ENCODE measurements at places on chromosomes 7 and 10.

- no peaks in the 10 kb centered on the region for H3K4me1 ChIP-seq
- no peaks in the 10 kb centered on the region for H3K36me3 ChIP-seq
- no peaks in the 10 kb centered on the region for H3K27me3 ChIP-seq
- no peak for DNase-seq
- no peak overlapping the region for H3K27ac ChIP-seq
Measured at GRCh38 chr10:74814797-74815196, 11.6 kb upstream of the KAT6B start.

GRCh38 chr7:38462819-38463218, 168.4 kb downstream of the AMPH start:
- H3K27me3 ChIP-seq, result no peaks in the 10 kb centered on the region
- no peaks in the 10 kb centered on the region for H3K4me1 ChIP-seq
- H3K27ac ChIP-seq, result no peak overlapping the region
- H3K36me3 ChIP-seq, result no peaks in the 10 kb centered on the region

DNA sequence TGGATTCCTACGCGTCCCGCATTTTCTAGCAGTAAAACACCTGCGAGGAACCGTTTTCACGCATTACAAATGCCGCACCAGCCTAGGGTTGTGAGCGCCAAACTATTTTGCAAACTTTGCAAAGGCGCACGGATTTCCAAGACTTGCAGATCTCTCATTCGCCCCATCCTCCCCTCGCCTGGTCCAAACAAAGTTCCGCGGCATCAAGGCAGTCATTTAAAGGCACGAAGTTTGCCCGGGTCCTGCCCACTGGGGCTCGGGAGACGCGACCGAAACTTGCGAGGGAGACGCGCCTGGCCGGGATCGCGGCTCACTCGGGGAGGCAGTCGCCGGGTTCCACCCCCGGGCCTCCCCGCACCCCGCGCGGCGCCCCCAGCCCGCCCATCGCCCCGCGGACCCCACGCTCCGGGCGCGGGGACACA, 613 bp downstream of the USP6NL start:
- H3K4me1 ChIP-seq, result peaks cover 7% of the 10 kb centered on the region
- H3K36me3 ChIP-seq, result no peaks in the 10 kb centered on the region
- peak overlapping the region; percentile 68 for H3K27ac ChIP-seq
- DNase-seq, result peak; percentile 62
- H3K4me3 ChIP-seq, result peak overlapping the region; percentile 91

DNA sequence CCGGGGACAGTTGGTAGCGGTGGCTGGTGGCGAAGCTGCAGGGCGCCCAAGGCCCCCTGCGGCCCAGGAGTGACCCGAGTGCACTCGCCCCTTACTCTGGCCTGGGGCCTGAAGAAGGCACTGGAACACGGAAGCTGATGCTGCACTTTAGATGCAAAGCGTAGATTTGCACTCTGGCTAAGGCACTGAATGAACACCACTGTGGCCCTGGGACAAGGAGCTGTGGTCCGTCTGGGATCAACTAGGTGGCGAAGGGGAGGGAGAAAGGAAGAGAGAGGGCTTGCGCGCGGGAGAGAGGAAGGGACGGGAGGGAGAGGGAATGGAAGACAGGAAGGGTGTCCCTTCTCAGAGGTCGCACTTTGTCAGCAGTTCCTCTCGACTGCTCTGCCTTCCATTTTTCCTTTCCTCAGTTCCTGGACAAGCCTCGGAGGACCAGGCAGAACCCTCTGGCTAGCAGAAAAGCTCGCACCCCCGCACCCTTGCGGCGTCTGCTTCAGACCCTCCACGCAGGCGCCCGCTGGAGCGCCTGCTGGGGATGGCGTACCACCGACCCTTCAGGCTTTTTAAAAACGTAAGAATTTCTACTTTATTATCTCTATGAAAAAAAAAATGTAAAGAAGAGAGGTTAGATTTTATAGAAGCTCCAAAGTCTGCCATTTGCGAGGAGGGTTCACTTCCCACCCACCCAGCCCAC, 1.2 kb downstream of the FERD3L start:
- H3K27me3 ChIP-seq, result peaks cover 34% of the 10 kb centered on the region
- H3K4me3 ChIP-seq, result peak overlapping the region; percentile 51
- no peak for DNase-seq
- H3K27ac ChIP-seq, result no peak overlapping the region

GRCh38 chr10:74377476-74377875, 226.5 kb downstream of the ADK start:
- H3K27me3 ChIP-seq, result peaks cover 1% of the 10 kb centered on the region
- no peak overlapping the region for H3K27ac ChIP-seq
- H3K4me1 ChIP-seq, result no peaks in the 10 kb centered on the region
- H3K36me3 ChIP-seq, result no peaks in the 10 kb centered on the region

Measured in H1 (cell line).